ENCODE measurements at places on chromosomes 13 and 19.

DNA sequence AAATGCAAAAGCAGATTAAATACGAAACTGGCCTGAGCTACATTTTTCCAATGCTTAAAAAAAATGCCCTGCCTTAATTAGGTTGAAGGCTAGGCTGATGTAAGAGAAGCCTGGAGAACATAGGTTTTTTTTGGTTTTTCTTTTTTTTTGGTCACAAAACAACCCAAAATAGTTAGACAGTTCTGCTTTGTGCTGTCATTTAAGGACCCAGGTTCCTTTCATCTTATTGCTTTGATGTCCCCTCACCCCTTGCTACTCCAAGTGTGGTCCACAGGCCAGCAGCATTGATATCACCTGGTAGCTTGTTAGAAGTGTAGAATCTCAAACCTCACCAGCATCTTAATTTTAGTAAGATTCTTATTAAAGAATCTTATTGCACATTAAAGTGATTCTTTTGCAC, 14.4 kb downstream of the TDRD3 start:
- no peak for DNase-seq

DNA sequence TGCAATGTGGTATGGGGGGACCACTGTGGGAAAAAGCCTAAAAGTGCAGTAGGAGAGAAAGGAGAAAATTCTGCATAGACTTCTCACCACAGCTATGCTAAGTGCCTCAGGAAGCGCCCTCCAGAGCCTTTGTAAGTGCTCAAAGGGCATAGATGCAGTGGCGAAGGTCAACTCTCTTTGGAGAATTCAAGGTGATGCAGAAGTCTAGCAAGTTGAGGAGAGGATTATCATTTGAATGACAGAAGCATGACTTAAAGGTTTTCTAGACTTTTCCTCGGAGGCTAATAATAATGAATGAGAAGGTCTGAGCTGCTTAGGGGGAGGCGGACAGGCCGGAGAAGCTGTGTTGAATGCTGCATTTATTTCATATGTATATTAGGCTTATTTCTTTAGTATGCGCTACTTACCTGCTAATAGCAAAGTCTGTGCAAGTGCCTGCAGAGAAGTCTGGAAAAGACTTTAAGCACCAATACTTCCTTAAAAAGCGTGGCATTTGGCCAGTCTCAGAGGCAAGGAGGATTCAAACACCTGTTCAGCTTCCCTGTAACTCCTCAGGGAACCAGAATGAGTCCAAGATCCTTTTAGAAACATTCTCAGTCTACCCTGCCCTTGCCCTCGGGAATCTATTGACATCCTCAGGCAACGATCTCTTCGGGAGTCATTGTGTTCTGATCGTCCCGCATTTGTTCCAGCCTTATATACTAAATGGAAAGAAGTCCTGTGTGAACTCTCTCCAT, 56.2 kb downstream of the FLT1 start:
- DNase-seq, result no peak

DNA sequence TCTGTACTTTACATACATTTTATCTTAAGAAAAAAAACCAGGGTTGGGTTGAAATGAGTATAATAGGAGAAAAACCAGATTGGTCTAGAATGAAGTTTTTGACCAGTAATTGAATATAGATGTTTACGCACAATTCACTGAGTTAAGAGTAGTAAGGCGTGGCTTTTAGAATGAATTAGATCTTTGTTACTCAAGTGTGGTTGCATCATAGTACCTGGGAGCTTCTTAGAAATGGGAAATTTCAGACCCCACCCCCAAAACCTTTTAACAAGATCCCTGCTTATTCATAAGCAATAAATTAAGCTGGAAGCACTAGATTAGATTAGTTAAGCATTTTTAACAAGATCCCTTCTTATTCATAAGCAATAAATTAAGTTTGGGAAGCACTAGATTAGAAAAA, 28.7 kb upstream of the LMO7 start:
- no peak for DNase-seq

GRCh38 chr19:7982103-7982502, 23.3 kb downstream of the ELAVL1 start:
- DNase-seq, result no peak

- DNase-seq, result no peak
These were observed 73.4 kb upstream of the POMP start for GRCh38 chr13:28585561-28585960.

GRCh38 chr13:25890671-25891212, 161.1 kb downstream of the SHISA2 start:
- DNase-seq, result no peak

DNA sequence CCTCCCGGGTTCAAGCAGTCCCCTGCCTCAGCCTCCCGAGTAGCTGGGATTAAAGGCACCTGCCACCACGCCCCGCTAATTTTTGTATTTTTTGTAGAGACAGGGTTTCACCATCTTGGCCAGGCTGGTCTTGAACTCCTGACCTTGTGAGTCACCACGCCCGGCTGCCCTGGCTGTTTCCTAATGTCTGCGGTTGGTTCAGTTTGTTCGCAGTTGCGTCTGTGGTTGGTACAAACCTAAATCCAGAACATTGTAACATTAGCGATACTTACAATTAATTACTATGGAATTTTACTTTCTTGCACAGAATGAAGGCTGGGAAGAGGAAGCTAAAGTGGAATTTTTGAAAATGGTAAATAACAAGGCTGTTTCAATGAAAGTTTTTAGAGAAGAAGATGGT, 38.1 kb downstream of the RNF17 start:
- no peak for DNase-seq

GRCh38 chr19:5607318-5608275, 15.0 kb downstream of the SAFB2 start:
- no peak for DNase-seq

GRCh38 chr19:55766466-55766865, 2.5 kb upstream of the RFPL4AL1 start:
- DNase-seq, result no peak

- DNase-seq, result no peak
These were observed 1507.5 kb downstream of the OLFM4 start for GRCh38 chr13:54536112-54536511.

DNA sequence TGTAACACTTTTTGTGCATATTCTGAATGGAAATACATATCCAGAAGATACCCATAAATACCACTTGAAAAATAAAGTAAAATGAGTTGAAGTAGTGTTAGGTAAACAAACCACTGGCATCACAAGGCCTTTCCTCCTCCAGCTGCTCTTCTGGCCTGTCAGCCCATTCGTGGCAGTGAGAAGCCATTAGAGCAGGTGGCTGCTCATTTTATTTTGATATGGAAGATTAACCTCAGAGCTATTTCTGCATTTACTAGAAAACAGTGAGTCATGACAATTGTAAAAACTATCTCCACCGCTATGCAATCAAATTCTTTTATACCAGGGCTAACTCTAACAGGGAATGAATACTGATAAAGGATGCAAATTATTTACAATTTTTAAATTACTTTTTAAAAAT, 2898.1 kb downstream of the PCDH9 start:
- DNase-seq, result no peak

- no peak for DNase-seq
These were observed 8.4 kb downstream of the PNMA8B start for GRCh38 chr19:46487178-46487801.

DNA sequence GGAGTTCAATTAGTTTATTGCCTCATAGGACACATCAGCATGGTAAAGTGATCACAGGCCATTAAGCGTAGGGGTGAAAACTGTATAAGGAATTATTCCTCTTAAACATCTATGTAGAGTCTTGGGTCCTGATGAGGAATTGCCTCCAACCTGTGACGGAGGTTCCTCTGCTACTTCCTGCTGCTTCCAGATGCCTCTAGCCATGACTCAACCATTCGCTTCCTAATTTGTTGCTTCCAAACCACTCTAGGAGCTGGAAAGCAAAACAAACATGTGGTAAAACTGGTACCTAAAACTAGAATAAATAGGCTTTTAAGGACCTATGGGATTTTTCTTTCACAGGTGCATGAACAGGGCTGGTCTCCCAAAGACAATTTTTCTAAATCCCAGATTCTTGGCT, 253.8 kb downstream of the KLF12 start:
- DNase-seq, result no peak

DNA sequence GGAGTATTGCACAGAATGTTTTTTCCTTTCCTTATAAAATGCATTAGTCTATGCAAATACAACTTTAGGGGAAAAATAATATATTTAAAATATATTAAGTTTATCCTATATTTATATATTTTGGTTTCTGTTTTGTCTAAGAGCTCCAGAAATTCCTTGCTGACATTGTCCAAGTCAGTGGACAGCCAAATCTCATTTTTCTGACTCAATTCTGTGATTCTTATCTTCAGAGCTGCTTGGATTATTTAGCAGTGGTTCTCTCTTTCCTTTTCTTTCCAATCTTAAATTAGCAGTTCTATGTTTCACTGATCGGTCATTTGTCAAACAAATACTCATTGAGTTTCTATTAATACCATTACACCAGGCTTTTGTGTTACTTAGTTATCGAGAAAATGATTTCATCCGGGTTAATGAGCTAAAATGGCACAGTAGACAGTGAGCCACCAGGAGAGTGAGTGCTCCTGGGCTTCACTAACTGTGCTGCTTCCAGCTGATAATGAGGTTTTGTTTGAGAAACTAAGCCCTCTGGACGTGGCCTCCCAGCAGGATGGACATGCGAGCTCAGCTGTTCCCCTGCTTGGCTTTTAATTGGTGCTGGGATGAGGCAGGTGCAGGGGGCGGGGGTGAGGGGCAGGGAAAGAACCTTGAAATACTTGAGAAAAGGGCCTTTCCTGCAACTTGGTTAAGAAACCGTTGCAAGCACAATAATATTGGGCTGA, 44.0 kb downstream of the ATP11A start:
- DNase-seq, result no peak

DNA sequence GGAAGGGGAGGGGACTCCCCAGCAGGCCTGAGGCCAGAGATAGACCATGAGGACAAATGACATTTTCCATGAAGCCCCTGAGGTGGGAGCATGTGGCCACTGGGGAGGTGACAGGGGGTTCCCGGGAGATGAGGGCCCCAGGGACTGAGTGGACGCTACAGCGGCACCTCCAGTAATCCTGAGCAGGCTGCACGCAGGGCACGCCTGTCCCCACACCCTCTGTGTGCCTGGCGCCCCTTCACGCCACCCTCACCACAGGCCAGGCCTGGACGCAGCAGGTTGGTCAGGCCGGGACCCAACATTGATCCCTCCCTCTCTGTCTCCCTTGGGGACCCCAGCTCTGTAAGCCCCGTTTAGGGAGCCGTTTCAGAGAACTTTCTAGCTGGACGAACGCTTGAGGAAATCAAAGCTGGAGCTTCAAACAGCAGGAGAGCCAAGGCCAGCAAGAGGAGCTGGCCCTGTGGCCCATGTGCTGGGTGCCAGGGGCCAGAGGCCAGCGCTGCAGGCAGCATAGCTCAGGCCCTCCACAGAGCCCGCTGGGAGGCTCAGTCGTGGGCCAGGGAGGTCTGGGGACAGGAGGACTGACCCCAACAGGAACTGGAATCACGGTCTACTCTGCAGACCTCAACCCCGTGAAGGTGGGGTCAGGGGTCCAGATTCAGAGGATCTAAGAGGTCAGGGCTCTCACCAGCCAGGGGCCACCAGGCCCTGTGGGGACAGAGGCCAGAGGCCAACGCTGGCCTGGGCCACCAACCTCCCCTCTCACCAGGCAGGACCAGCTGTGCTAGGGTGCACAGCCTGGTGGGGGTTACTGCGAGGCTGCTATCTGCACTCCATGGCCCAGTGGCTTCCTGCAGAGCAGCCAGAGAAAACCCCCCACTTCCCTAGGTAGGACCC, 14.6 kb downstream of the LSM4 start:
- no peak for DNase-seq

- DNase-seq, result no peak
These were observed 95.7 kb downstream of the KCTD12 start for GRCh38 chr13:76790526-76790925.

- peak; percentile 36 for DNase-seq
These were observed 2.8 kb upstream of the ARL11 start for GRCh38 chr13:49625392-49626079.

GRCh38 chr13:93740334-93740733, 513.7 kb downstream of the GPC6 start:
- no peak for DNase-seq

GRCh38 chr13:86567119-86567518, 767.9 kb upstream of the SLITRK6 start:
- no peak for DNase-seq

- DNase-seq, result no peak
These were observed 733.2 kb upstream of the KLHL1 start for GRCh38 chr13:70841240-70842061.

- DNase-seq, result no peak
These were observed 17.9 kb downstream of the FBN3 start for GRCh38 chr19:8131517-8131916.

DNA sequence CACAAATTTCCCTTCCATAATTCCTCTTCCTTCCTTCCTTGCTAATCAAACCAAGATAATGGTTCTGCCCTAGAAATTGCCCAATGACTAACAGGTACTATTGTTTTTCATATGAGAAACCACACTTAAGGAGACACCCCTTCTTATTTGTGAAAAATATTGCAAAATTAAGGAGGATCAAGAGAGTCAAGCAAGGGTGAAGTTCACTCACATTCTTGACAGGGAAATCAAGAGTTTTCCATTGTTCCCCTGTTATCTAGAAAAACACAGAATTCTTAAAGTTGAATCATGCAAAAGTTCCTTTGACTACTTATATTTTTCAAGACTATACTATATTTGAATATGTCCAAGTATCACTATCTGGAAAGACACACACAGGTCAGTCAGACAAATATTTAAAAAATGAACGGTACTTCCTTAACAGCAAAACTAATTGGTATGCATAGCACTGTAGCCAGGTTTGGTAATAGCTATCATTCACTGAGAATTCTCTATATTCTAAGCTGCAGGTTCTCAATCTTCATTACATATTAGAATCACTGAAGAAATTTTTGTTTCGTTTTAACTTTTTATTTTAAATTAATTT, 897.2 kb downstream of the DIAPH3 start:
- no peak for DNase-seq

DNA sequence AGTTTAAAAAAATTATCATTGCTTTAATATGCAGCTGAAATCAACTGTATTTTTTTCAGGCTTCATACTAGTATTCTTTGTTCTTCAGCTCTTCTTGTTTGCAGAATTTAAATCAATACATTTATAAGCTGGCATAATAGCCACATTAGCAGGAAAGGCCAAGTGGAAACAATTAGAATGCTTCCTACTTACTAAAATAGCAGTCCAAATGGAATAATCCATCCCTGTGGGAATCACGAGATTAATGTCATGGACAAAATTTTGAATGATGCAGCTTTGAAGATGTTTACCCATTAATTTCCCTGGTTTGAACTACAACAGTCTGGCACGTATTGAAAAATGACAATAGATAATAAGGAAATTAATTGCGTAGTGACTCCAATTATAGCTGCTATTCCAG, 2650.8 kb downstream of the PCDH9 start:
- no peak for DNase-seq

DNA sequence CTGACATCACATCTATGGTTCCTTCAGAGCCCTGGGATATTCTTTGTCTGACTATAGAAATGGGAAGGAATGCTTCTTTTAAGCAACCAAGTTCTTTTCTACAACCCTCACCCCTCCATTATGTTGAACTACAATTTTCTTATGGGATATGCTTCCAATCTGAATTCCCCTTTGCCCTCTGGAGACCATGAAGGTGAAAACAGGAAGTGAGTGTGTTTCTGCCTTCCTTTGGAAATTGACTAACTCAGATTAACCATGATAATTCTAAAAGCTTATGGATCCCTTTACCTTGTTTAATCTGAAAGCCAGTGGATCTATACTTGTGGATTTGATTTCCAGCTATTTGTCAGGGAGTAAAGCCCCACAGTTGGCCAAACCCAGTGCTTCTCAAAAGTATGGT, 90.8 kb upstream of the SERTM1 start:
- no peak for DNase-seq
